Left ventricle myocardium inferior (tissue), 1 donor: ENCODE measurements at places on chromosomes 7 and 10. TPM values are rescaled to one million over a fixed set of nuclear protein-coding genes. Genes with fewer than 3 reads are reported as not detected.

DNA sequence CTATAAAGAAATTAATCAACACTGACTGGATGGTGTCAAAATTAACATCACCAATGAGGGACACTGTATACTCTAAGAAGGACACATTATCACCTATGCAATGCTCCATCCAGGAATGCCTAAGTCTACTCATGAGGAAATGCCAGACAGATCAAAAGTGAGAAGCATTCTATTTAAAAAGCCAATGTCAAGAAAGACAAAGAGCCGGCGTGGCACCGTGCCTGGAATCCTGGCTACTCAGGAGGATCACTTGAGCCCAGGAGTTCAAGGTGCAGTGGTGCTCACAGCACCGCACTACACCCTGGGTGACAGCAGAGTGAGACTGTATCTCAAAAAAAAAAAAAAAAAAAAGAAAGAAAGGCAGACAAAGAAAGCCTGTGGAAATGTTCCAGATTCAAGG is 45.5 kb upstream of the ANAPC16 start:
- DNase-seq = no peak

- DNase-seq = no peak
Observed at GRCh38 chr10:13439313-13440184, 89.3 kb downstream of the BEND7 start.

GRCh38 chr10:97533888-97534287 is 35.2 kb downstream of the UBTD1 start:
- DNase-seq = no peak

- no peak for DNase-seq
Observed at GRCh38 chr10:30870896-30871295, 160.8 kb downstream of the ZNF438 start.

DNA sequence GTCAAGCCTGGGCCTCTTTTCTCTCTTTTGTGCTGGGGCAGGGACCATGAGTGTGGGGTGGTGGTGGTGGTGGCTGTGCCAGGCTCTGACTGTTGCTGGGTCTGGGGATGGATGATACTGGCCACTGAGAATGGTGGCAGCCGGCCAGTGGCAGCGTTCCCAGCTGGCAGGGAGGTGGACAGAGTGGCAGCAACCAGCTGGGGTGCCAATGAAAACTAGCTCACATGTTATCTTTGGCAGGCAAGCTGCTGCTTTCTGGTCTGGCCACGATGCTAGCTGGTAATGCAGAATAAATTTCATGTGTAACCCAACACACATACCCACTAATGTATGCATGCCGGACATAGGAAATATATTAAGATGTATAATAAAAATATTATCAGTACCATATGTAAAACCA is 95.0 kb upstream of the SLC26A5 start:
- peak; percentile 84 for DNase-seq

DNA sequence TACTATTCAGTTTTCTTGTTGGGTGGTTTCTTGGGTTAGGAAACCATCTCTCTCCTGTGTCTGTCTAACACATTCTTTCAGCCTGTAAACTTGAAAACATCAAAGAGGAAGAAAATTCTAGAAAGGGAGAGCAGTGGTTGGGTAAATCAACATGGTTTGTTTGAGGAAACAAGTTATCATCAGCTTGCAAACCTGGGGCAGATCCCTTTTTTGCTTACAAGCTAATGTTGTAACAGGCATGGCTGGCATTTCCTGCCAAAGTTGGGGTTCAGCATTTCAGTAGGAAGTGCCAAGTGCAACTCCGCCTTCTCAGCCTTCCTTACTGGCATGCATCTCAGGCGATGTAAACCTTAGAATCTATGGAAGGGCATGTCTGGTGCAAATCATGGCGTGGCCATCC is 112.6 kb downstream of the EEPD1 start:
- DNase-seq = no peak

ZNF282 gene
- 15.0 TPM for total RNA-seq

ZSCAN21 gene
- total RNA-seq = 6.4 TPM

BTBD16 gene
- not detected for total RNA-seq
